ENCODE measurements at places on chromosomes 7 and 10. TPM values are rescaled to one million over a fixed set of nuclear protein-coding genes. Genes with fewer than 3 reads are reported as not detected.

The HOXA3 gene
- total RNA-seq: 2.4 TPM

The NOS3 gene
- total RNA-seq: 25.0 TPM

GRCh38 chr7:2719007-2719406 is 31.0 kb downstream of the AMZ1 start:
- DNase-seq: no peak

DNA sequence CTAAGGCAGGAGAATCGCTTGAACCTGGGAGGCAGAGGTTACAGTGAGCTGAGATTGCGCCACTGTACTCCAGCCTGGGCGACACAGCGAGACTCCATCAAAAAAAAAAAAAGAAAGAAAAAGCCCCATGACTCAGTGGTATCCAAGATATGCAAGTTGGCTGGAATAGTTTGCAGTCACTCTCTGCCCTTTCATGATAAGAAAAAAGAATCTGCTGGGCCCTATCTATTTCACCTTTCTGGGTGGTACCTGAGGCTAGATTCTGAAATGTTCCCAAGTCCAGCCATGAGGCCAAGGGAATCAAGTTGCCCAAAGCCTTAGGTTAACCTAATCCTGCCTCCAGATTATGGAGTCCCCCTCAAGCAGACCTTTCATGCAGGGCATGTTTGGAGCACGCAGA is 24.3 kb downstream of the NKX2-3 start:
- no peak for DNase-seq

DNA sequence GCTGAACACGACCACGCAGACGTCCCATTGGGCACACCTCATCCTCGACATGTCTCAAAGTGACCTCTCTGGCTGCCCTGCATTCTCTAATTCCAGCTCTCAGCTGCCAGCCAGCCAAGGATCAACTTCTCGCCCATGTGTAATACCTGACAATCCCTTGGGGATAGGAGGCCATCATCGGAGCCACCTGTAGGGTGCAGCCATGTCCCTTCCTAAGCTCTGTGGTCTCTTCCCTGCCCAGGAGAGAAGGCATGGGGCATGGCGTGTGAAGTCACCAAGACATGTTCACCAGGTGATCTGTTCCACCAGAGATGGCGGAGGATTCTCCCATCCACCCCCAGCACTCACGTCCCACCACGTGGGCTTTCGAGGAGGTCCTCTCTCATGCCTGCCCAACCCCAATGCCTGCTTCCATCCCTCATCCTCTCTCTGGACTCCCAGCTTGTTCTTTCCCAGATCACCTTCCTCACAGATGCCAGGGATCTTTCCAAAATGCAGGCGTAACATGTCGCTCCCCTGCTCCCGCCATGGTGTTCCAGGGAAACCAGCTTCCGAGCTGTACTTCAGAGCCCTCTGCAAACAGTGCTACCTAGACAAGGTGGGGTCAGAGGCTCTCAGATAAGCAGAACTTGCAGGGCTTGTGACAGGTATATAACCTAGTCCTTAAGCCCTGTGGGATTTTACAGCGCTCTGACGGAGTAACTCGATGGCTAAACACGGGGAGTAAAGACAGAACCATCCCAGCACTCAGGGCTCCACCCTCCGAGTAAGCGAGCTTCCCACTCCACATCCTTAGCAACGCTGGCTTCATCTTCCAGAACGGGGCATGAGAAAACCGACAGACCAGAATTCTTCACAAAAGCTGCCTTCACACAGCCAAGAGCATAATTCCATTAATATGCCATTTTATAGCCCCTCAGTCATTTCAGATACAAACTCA is 41.1 kb downstream of the BRI3 start:
- DNase-seq: no peak
